ENCODE measurements at places on chromosomes 7 and 10.

- no peak for DNase-seq
Measured at GRCh38 chr10:79627075-79627474, 16.3 kb downstream of the SFTPA1 start.

GRCh38 chr7:129188892-129189660 is 643 bp downstream of the SMO start:
- no peak for DNase-seq

DNA sequence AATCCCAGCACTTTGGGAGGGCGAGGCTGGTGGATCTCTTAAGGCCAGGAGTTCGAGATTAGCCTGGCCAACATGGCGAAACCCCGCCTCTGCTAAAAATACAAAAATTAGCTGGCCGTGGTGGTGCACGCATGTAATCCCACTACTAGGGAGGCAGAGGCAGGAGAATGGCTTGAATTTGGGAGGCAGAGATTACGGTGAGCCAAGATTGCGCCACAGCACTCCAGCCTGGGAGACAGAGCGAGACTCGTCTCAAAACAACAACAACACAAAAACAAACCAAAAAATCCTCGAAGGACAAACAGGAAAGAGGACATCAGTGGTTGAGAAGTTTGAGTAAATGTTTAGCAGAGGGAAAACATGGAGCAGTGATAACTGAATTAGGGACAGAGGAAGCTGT is 52.3 kb upstream of the FAM3C start:
- no peak for DNase-seq

DNA sequence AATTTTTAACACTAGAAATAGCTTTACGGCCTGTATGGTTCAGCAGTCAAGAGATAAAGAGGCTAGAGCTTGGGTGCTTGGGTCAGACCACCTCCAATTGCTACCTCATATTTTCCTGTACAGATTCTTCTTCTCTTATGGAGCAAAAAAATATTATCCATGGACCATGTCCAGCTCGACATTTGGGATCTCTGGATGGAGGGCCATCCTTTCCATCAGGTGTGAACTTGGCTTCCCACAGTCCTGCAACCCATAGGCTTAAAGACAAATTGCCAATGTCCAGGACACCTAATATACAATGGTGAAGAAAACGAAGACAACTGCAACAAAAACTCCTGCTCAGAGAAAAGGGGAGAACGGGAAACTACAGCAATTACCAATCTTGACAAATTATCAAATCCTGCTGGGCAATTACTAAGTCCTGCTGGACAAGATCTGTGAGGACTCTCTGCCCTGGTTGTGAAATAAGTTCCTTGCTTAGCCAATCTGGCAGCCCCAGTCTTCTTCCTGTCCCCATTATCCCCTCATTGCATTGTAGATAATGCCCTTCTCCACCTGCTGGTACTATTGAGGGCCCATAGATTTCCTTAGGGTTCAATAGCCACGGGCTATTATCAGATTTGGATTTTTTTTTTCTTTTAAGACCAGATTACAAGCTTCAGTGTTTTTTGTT is 42.0 kb upstream of the BRAF start:
- no peak for DNase-seq

- no peak for DNase-seq
Measured at GRCh38 chr7:1275451-1276381, 43.0 kb downstream of the UNCX start.

- DNase-seq = no peak
Measured at GRCh38 chr10:80126876-80127275, 5.7 kb upstream of the PLAC9 start.

DNA sequence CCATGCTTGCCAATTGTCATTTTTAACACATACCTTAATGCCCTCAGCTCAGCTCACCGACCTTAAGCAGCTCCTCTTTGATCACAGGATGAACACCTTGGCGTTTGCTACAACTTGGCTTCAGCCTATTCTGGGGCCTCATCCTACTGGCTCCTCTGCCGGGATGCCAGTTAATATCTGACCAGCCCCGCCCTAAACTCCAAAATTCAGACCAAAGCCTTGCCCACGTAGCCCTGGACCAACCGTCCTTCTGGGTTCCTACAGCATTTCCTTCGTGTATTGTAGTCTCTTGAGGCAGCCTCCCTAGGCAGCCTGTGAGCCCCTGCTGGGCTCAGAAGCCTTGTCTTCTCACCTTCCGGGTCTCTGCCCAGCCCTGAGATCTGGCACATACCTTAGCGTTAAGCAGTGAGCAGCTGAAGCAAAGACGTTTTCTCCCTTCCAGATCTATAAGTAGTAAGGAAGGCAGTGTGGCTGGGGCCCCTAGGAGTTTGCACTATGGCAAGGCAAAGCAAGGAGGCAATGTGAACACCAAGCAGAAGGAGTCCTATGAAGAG is 836 bp downstream of the ENO4 start:
- no peak for DNase-seq

- DNase-seq = no peak
Measured at GRCh38 chr10:107091126-107091525, 73.4 kb downstream of the SORCS1 start.

DNA sequence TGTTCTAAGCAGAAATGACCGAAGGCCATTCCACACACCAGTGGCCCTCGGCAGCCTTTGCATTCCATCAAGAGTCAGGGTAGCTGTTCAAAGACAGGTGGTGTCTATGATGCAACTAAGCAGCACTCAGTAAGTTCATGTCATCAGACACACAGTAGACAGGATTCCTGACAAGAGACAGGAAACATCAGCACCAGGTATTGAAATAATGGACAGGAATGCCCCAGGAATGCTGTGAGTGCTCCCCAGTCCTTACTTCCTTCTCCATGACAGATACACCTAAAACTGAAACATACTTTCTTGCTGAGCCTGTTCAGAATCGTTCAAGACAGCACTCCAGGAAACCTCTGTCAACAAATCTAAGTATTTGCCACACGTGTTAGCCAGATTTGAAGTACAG is 204.4 kb downstream of the TPST1 start:
- no peak for DNase-seq

- DNase-seq = no peak
Measured at GRCh38 chr10:131933016-131933695, 32.3 kb downstream of the PPP2R2D start.

DNA sequence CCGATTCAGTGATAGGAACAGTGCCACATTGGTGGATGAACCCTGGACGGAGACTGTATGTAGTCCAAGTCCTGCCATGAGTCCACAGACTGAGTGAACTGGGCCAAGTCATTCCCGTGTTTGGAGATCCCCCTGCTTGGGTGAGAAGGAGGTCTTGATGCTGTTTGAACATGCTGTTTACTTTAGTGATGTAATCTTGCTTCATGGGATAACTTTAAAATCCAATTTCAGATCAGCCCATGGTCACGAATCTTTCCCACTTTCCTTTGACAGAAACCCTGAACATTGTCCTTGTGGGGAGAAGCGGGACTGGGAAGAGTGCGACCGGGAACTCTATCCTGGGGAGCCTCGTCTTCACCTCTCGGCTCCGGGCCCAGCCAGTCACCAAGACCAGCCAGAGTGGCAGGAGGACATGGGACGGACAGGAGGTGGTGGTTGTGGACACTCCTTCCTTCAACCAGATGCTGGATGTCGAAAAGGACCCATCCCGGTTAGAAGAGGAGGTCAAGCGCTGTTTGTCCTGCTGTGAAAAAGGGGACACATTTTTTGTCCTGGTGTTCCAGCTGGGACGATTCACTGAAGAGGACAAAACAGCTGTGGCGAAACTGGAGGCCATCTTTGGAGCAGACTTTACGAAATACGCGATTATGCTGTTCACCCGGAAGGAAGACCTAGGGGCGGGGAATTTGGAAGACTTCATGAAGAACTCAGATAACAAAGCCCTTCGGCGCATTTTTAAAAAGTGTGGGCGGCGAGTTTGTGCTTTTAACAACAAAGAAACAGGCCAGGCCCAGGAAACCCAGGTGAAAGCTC is 26.6 kb downstream of the GIMAP8 start:
- DNase-seq = no peak

- no peak for DNase-seq
Measured at GRCh38 chr7:131683536-131684125, 127.2 kb upstream of the PODXL start.

DNA sequence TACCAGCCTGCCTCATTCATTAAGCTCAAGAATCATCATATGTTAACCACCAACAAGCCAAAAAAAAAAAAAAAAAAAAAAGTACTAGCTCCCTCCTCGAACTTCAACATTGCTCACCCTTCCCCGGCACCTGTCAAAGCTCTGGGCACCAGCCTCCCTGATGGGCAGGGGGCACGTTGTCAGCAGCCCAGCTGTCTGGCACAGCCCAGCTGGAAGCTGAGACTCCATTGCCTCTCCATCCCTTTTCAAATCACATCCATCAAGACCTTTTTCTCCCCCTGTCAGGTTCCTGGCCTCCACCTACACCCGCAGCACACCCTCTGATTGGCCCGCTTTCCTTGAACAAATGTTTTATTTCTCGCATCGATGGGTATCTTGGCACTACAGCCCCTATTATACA is 913.3 kb upstream of the AUTS2 start:
- no peak for DNase-seq

DNA sequence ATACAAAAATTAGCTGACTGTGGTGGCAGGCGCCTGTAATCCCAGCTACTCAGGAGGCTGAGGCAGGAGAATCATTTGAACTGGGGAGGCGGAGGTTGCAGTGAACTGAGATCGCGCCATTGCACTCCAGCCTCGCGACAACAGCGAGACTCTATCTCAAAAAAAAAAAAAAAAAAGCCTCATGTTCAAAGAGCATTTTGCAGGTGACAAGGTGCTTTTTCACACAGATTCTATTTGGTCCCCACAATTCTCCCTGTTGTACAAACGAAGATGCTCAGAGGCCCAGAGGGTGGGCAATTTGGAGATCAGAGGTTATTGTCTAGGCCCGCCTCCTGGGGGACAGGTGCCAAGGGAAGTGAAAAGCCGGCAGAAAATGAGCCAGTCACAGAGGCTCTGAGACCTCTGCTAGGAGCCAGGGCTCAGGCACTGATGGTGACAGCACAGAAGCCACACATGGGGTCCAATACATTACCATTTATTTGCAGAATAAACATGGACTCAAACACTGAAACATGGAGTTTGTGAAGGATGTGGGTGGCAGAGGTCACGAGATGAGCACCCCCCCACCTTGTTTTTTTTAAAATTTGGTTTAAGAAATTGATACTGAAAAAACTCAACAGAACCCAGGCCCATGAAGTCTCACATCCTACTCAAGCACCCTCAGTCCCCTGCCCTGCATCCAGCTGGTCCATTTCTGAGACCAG is 882 bp upstream of the GAL3ST4 start:
- no peak for DNase-seq

DNA sequence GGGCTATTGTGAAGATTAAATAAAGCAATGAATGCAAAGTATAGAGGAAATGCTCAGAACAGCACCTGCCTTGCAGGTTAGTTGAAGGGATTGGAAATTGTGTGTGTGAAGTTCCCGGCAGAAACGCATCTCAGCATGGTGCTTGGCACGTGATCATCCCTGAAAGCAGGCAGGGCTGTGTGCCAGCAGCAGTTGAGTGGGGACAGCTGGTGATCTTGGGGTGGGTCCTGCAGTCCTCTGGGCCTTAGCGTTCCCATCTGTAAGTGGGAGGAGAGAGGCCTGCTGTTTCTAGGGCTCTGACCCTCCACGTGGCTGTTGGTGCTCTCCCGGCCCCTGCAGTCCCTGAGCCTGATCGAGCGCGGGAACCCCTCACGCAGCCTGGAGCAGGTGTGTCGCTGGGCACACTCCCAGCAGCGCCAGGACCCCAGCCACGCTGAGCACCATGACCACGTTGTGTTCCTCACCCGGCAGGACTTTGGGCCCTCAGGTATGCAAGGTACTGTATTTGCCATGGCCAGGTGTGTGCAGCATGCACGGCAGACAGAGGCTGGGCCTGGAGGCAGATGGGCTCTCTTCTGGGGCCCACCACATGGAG is 55.3 kb downstream of the TBATA start:
- DNase-seq = no peak

GRCh38 chr10:46518028-46518725 is 38.3 kb downstream of the GPRIN2 start:
- DNase-seq = no peak

DNA sequence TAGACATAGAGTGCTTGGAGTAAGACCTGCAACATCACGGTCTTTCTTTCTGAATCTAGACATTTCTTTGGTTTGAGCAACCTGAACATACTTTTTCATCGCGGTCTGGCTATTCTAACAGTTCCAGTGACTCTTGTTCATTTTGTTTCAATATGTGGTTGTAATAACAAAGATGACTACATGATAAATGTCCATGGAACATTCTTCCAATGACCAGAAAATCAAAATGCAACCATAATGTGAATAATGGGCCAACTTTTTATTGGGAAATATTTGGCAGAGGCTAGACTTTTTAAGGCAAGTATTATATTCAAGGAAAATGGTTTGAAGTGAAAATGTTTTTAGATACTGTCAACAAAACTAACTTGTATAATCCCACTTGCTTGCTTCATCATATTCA is 282.5 kb downstream of the INHBA start:
- DNase-seq = no peak

DNA sequence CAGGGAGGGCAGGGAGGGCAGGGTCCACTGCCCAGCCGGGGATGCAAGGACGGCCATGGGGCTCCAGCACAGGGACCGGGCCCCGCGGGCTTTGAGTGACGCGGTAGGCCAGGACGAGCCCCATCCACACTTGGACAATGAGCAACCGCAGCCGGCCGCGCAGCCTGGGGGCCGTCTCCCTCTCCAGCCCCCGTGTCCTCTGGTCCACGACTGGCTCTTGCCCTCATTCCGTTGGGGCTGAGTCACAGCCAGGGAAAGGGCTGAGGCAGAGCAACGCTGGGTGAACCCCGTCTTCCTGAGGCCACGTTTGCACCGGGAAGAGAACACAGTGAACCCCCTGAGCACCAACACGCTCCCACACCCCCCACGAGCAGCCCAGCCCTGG is 23.7 kb downstream of the SHH start:
- DNase-seq = no peak

GRCh38 chr7:157370742-157371141 is 33.9 kb downstream of the DNAJB6 start:
- DNase-seq = no peak

GRCh38 chr10:34081948-34082347 is 733.1 kb downstream of the PARD3 start:
- no peak for DNase-seq

GRCh38 chr10:28984431-28984830 is 304.4 kb upstream of the LYZL1 start:
- DNase-seq = peak; percentile 41

- DNase-seq = no peak
Measured at GRCh38 chr10:11876805-11877590, 53.8 kb downstream of the PROSER2 start.

- no peak for DNase-seq
Measured at GRCh38 chr10:10814069-10814468, 203.6 kb upstream of the CELF2 start.

GRCh38 chr10:131250454-131251145 is 60.9 kb downstream of the TCERG1L start:
- no peak for DNase-seq

GRCh38 chr7:115805458-115805857 is 225.1 kb downstream of the TFEC start:
- no peak for DNase-seq

GRCh38 chr10:71812016-71812912 is 38.8 kb downstream of the PSAP start:
- peak; percentile 43 for DNase-seq

- no peak for DNase-seq
Measured at GRCh38 chr10:7480742-7481367, 70.0 kb upstream of the SFMBT2 start.

Measured in bone marrow (tissue), 2 donors.